ENCODE measurements at places on chromosomes 7 and 10.

- no peak for DNase-seq
These were observed 62.8 kb downstream of the MTPN start for GRCh38 chr7:135914346-135914745.

DNA sequence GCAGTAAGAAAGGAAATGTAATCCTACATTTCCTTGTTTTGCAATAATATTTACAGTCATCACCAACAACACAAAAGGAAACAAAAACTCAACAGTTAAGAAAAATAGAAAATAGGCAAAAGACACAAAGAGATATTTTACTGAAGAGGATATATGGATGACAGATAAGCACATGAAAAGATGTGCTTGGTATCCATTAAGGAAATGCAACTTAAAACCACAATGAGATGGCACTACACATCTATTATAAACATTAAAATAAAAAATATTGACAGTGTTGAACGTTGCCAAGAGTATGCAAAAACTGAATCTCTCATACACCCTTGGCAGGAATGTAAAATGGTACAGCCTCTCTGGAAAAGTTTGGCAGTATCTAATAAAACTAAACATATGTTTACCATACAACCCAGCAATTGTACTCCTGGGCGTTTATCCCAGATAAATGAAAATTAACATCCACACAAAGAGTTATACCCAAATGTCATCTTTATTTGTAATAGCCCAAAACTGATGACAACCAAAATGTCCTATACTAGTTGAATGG lies 5.4 kb downstream of the CEP41 start:
- DNase-seq: no peak

- no peak for DNase-seq
These were observed 985.1 kb upstream of the LRRN3 start for GRCh38 chr7:110105840-110106239.

DNA sequence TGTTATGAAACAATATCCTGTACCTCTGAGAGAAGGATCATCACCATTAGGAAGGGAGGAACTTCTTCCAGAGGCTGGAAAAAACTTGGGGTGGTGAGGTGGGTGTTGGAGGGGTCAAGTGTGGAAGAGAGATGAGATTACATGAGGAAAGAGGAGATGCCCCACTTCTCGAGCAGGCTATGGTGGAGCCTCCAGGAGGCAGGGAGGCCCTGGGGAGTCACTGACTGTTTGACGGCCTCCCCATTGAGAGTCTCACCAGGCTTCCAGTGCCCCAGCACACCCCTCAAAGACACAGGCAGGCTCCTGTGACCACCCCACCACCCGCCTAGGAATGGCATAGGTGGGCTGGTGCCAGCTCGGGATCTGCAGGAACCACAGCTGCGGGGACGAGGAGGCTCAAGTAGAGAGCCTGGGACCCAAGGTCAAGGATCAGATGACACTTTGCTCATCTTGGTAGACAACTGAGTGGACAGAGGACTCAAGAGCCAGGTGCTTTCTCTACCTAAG lies 185.3 kb upstream of the GDF10 start:
- no peak for DNase-seq

DNA sequence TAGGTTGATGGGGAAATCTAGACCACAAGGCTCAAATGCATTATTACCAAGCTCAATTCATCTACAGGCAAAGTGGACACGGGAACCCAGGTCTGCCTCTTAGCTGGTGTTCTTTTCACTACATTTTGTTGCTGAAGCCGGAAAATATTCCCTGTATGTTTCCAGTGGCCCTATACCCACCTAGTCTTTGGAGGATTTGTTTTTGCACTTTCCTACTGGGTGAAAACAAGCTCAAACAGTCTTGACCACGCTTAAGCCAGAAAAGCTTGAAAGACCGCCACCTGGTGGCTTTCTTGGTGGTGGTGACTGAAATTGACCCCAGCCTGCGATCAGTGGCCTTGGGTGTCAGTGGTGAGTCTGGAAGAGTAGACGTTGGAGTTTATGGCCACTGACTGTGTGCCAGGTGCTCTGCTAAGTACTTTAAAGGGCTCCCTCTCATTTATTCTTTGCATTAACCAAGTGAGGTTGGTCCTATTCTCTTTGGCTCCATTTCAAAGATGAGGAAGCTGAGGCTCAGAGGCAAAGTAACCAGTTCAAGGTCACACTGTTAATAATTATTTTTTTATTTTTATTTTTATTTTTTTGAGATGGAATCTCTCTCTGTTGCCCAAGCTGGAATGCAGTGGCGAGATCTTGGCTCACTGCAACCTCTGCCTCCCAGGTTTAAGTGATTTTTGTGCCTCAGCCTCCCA lies 11.1 kb upstream of the CRTAC1 start:
- DNase-seq: peak; percentile 54

GRCh38 chr10:89479771-89480446 lies 55.5 kb downstream of the SLC16A12 start:
- no peak for DNase-seq

GRCh38 chr7:23473844-23474093 lies 3.5 kb upstream of the IGF2BP3 start:
- no peak for DNase-seq

- DNase-seq: no peak
These were observed 20.2 kb upstream of the TMEM72 start for GRCh38 chr10:44890696-44891563.

- DNase-seq: peak; percentile 82
These were observed 13.8 kb downstream of the BTRC start for GRCh38 chr10:101367569-101368453.

DNA sequence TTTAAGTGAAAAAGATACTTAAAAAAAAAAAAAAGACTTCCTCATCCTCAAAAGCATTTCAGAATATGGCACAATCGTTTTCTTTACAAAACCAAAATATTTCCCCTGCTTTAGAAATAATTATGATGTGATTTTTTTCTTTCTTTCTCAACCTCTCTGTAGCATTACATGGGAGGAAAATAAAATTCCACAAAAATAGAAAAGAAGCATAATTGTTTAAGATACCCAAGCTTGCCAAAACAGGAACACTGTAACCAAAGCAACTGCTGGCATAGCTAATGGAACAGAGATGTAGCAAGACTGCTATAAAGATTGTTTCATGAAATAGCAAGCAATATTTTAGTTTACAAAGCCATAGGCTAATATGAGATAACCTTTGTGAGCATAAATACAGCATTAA lies 75.6 kb upstream of the GPR22 start:
- peak; percentile 30 for DNase-seq

- peak; percentile 19 for DNase-seq
These were observed 192.6 kb upstream of the LYZL2 start for GRCh38 chr10:30821994-30822692.

GRCh38 chr10:71726580-71727104 lies 7.1 kb upstream of the C10orf105 start:
- DNase-seq: no peak

- DNase-seq: no peak
These were observed 10.9 kb downstream of the OGDHL start for GRCh38 chr10:49751216-49751615.

DNA sequence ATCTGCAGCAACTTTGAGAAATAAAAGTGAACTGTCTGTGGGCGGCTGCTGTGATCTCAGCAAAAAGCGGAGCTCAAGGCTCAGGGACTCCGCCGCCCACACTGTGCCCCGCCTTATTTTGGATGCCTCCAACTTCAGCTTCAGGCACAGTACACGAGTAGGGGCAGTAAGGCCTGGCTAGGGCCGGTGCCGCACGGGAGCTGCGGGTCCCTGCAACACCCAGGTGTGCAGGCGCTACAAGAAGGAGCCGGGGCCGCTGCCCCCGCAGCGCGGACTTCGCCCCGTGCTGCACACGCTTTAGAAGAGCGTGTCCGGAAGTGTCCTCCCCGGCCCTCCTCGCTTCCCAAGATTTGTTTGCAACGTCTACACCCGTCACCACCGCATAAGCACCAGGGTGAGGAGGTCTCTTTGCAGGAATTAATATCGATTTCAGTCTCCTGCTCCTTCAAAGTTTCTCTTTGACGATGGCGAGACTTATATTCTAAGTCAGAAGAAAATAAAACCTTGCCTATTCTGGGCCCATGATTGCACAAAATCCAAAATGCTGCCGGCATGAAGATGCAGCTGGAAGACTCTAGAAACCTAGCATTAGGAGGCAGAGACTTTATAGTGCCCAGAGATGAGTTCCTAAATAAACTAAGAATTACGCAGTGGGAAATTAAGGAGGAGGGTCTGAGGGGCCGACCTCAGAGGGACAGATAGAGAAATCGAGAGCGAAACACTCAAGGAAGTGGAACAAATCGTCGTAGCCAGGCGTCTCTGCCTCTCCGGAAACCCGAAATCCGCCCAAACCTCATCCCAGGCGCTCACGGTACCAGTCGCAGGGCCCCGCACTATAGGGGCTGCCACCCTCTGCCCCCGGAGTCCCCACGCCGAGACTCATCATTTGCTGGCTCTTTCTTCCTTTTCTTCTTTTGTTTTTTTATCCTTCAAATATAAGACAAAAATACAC lies 6.4 kb downstream of the VAX1 start:
- DNase-seq: no peak
